ENCODE measurements at places on chromosomes 3 and 15. TPM values are rescaled to one million over a fixed set of nuclear protein-coding genes. Genes with fewer than 3 reads are reported as not detected.

The CPN2 gene
- not detected for total RNA-seq

The GOLGA6B gene
- total RNA-seq, result not detected

The TMEM266 gene
- not detected for total RNA-seq

The CYP1A1 gene
- 0.19 TPM for total RNA-seq

The COX5A gene
- total RNA-seq, result 61.7 TPM

The KLHL40 gene
- not detected for total RNA-seq

The AGBL1 gene
- not detected for total RNA-seq

The EFHB gene
- under 0.01 TPM for total RNA-seq

The MESP2 gene
- total RNA-seq, result 0.77 TPM

The SLC12A1 gene
- under 0.01 TPM for total RNA-seq

The SCAANT1 gene
- not detected for total RNA-seq

The YEATS2 gene
- 47.4 TPM for total RNA-seq

The CNTN4 gene
- not detected for total RNA-seq

The NECTIN3 gene
- 61.5 TPM for total RNA-seq

The GOLGA8M gene
- 0.56 TPM for total RNA-seq

The SEMA3G gene
- under 0.01 TPM for total RNA-seq

Measured in regular cardiac myocyte (primary cell).